Prostate gland (tissue), 2 donors: ENCODE measurements at places on chromosomes 5 and 9.

- no peak for DNase-seq
Observed at GRCh38 chr5:37900692-37901091, 60.9 kb upstream of the GDNF start.

DNA sequence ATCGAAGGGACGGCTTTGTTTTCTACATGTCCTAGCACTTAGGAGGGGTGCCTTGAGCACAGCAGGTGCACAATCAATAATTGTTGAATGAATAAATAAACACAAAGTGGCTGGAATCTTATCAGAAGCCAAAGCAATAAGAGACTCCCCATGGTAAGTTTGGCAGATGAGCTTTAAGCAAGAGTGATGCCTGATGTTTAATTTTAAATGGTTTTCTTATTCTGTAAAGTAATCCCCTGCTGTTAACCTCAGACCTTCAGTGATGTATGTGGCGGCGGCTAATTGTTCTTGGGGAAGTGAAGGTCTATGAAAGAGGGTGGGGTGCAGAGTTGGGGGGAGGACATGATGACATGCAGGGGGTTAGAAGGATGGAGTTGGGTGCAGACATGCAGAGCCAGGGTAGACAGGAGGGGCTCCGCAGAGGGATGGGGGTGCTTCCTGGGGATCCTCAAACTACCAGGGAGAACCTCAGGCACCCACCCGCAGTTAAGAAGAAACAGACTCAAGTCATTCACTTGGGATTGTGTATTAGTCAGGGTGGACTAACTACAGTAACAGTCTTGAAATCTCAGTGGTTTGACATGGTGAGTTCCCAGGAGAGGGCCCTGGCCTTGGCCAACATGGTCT is 65.7 kb upstream of the SHB start:
- no peak for DNase-seq

DNA sequence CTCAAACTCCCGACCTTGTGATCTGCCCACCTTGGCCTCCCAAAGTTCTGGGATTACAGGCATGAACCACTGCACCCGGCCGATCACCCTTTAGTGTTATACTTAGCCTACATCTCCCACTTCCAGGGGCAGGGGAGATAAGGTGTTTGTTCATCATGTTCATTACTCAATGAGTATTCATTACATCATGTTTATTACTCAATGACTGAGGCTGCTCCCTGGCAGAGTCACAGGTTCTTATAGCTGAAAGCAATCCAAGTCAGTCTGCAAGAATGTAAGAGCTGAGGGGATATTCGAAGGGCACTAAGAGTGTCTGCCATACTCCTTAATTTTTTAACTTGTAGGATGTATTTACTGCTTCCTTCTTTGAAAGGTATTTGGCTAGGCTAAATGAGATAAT is 214.2 kb downstream of the SPATA31D1 start:
- no peak for DNase-seq

GRCh38 chr9:23603311-23603710 is 222.7 kb downstream of the ELAVL2 start:
- DNase-seq, result no peak

GRCh38 chr5:114658194-114658593 is 296.3 kb downstream of the KCNN2 start:
- DNase-seq, result no peak

GRCh38 chr5:58838729-58839128 is 255.9 kb downstream of the RAB3C start:
- no peak for DNase-seq

GRCh38 chr5:1292846-1293415 is 1.9 kb downstream of the TERT start:
- DNase-seq, result no peak

- DNase-seq, result no peak
Observed at GRCh38 chr9:84794981-84795637, 125.6 kb downstream of the NTRK2 start.

- DNase-seq, result no peak
Observed at GRCh38 chr5:116370886-116371285, 203.7 kb downstream of the SEMA6A start.

DNA sequence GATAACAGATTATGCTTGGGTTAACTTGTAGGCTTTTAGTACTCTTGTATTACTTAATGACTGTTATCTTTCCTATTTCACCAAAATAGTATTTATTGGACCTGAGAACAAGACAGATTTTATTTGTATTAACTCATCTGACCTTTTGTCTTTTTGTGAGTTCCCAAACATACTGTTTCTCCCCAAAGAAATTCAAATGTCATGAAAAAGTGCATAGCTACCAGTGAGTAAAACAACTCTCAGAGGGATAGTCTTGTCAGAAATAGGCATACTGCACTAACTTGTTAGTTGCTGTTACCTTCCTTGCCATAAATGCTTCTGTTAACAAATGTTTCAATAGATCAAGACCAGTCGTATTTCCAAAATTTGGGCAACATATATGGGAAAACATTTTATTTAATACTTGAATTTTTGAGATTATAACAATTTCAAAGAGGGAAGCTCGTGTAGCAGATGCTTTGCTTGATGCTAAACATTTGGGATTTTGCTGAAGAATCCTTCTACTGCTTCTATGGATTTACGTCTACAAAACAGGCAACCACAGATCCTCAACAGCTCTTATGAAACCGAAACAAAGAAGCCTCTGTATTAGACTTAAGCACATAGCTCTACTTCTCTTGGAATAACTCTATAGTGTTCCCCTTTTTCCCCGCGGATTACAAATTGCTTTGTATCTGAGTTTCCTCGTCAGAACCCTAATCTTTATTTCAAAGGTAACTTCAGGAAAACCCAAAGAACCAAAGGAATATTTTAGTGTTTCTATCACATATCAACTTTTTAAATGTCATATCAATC is 248.8 kb downstream of the MCTP1 start:
- no peak for DNase-seq

GRCh38 chr5:133041157-133041784 is 10.5 kb upstream of the HSPA4 start:
- peak; percentile 49 for DNase-seq

GRCh38 chr9:126791406-126792230 is 13.2 kb upstream of the ZBTB43 start:
- DNase-seq, result no peak
